ENCODE measurements at places on chromosomes 2 and 18.

DNA sequence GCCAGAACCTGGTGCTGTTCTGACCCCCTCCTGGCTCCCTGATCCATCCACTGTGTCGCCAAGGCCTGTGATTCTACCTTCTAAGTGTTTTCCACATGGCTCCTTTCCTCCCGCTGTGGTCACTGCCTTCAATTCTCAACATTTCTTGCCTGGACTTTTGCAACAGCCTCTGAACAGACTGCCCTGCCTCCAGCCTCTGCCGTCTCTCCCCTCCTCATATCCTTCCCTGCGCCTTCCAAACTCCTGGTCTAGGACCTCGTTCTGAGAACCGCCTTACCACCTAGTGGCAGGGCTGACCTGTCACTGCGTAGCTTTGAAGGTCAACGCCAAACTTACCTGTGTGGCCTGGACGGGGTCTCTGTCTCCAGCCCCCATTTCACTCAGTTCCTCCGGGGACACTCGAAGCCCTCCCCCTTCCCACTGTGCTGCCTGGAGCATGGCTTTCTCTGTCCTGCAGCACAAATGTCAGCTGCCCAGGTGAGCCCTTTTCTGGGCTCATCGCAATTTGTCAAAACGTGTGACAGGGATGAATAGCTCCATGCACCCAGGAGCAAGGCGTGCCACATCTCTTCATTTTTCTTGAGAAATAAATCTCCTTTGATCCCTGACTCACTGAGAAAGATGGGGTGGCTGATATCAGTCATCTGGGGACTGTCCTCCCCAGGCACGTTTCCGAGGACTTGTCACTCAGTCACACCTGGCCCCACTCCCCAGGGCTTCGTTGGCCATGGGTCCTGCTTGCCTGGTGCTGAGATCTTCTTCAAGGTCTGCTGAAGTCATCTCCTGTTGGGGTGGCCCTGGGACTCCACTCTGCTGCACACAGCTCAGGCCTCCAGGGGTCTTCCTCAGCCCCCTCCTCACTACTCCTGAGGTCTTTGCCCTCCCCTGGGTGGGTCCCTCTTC lies 46.7 kb downstream of the LDLRAD4 start:
- DNase-seq, result no peak

DNA sequence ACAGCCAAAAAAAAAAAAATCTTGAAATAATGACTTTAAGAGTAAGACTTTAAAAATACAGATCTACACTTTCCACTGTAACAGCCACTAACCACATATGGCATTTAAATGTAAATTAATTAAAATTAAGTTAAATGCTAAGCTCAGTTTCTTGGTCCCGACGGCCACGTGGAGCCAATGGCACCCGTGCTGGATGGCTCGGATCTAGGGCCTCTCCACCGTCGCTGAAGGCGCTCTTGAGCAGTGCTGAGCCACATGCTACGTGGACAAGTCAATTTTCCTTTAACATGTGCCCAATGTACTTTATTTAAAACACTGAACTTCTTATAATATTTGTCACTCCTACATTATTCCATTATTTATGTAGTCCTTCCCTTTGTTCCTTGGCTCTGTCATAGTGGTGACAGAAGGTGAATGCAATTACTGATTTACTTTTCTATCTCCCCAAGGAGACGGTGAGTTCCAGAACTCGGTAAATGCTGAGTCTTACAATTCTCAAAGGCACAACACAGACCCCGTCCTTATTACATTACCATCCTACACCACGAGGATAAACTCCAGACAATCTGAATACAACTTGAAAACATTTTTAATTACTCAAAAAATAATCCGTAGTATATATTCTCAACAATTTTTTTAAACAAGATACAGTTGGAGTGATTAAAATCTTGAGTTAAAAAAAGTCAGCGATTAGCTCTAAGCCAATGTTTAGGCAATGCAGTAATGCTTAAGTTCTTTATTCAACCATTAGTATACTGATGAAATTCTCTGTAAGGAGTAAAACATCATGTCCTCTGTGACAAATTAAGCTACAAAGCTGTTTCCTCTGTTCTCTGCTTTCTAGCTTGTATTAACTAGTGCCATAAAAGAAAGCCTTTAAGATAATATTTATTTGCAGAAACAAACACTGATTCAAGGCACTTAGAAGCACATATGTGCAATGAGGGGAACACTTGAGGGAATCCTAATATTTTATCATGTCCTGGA lies 95.1 kb downstream of the AFF3 start:
- DNase-seq, result no peak

- DNase-seq, result no peak
These were observed 199.9 kb upstream of the FN1 start for GRCh38 chr2:215635788-215636139.

GRCh38 chr2:197926673-197927072 lies 122.3 kb downstream of the PLCL1 start:
- no peak for DNase-seq

DNA sequence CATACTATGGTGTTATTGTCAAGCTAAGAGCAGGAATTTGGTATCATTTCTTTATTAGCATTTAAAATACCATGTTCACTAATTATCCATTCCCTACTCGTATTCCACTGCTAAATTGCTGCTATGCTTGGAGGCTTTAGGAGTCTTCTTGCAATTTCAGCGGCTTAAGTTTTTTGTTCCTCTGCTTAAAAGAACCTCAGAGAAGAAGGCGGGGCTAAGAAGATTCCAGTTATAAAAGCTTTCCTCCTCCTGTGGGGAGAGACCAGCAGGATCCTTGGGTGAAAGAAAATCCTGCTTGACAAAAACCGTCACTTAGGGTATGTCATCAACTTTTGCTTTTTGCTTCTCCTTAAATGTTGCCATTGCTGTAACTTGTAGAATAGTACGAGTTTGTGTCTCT lies at the start of gene TRPM8:
TSS of gene TRPM8 (plus strand) at position 258 of the 400 bp plus-strand sequence. CDS start 9,165 bp downstream, outside the sequence.
- DNase-seq, result no peak

DNA sequence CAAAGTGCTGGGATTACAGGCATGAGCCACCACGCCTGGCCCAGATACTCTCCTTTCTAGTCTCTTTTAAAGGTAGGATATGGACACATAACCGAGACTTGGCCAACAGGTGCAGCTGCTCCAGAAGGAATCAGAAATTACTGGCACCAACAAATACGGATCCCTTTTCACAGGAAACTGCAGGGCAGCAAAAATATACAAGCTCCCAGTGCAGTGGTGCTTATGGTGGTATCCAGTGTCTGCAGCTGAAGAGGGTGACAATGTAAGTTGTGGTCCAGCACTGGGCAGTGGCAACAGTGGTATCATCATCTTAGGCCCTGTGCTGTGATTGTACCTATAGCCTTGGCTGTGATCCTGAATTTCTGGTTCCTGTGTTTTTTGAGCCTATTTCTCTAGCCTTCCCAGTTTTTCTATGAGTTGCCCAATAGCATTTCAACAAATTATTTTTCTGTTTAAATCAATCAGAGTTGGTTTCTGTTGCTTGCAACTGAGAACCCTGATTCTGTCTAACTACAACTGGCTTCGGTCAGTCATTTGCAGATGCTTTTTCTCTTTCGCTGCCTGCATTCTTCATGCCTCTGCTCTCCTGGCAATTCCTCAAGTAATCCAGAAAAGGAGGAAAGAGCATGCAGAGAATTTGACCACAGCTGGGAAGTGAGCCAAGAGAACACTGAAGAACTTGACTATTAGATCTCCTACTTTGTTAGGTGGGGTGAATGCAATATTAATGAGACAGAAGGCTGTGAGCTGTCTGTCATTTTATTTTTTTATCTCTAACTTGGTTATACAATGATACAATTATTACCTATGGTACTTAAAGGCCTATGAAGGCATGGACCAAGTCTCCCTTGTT lies 30.8 kb upstream of the EML4 start:
- no peak for DNase-seq

DNA sequence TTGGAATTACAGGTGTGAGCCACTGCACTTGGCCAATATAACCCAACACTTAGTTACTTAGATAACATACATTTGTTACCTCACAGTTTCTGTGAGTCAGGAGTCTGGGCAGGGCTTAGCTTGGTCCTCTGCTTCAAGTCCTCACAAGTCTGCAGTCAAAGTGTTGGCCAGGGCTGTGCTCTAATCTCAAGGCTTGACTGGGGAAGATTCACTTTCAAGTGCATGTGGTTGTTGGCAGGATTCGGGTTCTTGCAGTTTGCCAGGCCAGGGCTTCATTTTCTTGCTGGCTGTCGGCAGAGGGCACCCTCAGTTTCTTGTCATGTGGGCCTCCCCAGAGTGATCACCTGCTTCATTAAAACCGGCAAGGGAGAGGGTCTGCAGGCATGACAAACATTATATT lies 103.7 kb downstream of the SLC4A3 start:
- DNase-seq, result no peak

- peak; percentile 31 for DNase-seq
These were observed at the start of gene ERFE for GRCh38 chr2:238158509-238159070. Gene ERFE, plus strand, starts transcription at chr2:238158970. Its CDS starts 38 bp downstream, at chr2:238159008.

DNA sequence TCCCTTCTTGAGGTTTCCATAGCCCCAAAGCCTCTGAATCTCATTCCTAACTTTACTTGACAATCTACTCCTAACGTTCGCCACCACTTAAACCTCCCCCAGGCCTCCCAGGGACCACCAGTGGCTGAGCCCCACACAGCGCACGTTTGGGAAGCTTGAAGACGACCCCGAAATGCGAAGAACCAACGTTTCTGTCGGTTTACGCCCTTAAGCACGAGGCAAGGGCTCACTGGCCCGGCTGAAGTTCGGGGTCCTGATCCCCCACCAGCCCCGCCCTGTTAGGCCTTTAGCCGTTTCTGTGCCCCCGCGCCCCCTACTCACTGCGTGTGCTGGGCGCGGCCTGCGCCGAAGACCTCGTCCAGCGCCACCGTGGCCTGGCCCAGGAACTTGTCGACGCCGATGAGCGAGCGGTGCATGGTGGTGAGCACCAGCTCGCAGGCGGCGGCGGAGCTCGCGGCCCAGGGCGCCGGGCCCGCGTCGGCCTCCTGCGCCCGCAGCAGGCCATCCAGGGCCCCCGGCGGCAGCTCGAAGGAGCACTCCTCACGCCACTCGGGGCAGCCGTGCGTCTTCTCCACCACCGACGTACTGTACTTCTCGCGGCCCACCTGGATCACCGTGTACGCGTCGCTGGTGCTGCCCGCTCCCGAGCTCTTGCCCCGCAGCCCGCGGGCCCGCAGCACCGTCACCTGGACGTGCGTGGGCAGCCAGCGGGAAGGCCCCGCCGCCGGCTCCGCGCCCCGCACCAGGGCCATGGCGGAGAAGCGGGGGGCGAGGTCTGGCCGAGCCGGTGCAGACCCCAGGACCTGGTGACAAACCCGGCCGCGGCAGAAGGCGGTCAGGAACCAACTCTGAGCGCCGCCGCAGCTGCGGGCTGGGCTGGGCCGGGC lies 479 bp downstream of the RAB11FIP5 start:
- DNase-seq, result no peak

- no peak for DNase-seq
These were observed 55.6 kb downstream of the THADA start for GRCh38 chr2:43540021-43540779.

- DNase-seq, result no peak
These were observed 7.0 kb upstream of the SATB2 start for GRCh38 chr2:199464606-199465352.

DNA sequence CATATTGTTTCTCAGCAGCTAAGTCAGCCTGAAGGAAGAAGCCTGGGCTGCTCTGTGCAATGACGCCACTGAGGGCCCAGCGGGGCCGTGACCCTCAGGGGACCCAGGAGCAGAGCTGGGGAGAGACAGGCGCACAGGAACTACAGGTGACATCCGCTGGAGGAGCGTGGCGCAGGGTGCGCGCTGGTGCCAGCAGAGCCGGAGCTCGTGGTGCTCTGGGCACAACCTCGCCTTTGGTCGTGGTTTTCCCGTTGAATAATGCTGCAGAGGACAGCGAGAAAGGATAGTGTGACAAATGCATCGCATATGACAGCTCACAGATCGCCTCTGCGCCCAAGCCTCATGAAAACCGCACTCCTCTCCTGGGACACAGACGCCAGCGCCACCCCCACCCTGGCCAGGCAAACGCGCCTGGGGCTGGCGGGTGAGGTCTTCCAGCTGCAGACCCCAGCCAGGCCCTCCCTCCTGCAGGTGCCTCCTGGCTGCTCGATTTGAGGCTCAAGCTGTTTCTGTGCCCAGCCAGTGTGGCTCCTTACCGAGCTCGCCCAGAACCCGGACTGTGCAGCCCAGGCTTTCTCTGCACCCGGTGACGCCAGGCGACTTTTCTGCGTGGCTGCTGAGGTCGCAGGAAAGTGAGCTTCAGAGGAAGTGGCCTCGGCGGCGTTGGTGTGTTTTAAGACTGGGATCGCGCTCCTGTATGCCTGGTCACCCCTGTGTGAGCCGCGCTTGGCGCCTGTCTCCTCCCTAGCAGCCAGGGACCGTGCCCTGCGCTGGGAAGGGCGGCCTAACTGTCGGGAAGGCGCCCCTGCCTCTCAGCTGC lies 583.1 kb upstream of the HS6ST1 start:
- DNase-seq, result no peak

DNA sequence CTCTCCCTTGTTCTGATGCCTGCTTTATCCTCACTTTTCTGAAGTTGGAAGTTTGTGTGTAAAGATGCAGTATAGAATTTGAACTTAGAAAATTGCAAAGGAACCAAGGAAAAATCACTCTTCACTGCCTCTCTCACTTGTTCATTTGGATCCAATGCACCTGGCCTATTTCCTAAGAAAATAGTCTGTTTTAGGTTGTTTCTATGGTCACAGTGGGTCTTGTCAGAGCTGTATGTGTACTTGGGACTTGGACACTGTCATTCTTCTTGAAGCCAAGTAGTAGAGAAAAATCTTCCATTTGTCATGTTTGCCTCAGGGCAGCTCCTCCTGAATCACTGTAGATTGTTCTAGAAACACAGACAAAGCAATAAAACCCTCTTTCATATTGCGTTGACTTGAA lies 80.3 kb upstream of the SESTD1 start:
- DNase-seq, result no peak

DNA sequence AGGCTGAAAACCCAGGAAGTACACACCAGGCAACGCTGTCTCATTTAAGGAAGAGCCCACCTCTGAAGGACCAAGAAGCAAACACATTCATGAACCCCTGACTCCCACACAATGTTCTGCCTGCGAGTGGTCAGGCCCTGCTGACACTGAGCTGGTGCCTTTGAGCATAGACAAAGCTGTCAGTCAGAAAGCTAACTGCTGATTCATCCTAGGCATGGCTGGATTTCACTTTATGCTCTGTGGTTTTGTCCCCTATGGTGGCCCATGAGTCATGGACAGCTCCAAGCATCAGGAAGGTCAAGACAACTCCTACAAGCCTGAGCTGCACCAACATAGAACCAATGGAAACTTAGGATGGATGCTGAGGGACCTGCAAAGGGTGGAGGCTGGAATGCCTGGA lies 78.9 kb downstream of the UXS1 start:
- no peak for DNase-seq

GRCh38 chr2:121345887-121346286 lies 60.9 kb upstream of the TFCP2L1 start:
- no peak for DNase-seq

DNA sequence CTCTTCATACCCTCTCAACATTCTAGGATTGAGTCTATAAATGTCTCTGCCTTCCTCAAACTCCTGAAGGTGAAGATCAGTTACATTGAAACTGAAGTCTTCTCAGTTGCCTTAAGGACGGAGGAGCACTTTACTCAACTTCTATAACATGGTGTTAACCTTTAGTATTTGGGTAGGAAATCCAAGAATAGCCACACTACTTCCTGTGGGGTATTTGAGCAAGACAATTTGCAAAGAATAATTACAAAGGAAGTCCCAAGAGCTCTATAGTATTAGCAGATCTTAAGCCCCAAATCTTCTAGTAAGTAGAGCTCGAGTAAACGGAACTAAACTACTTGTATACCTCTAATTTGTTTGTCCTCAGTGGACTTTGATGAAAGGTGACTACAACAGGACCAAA lies 80.9 kb downstream of the SP100 start:
- no peak for DNase-seq

GRCh38 chr2:108268001-108268400 lies 20.7 kb upstream of the SULT1C2 start:
- no peak for DNase-seq

- no peak for DNase-seq
These were observed 137.8 kb downstream of the TDRD15 start for GRCh38 chr2:21261591-21261990.

Measured in stimulated activated CD4-positive, alpha-beta T cell treated with anti-CD3 and anti-CD28 coated beads, Interleukin-1b, Interleukin-23, amount 100 ng/mL, for 1 hour (primary cell).